Muscle of arm (tissue), 14 donors: ENCODE measurements at places on chromosomes 5 and 9. TPM values are rescaled to one million over a fixed set of nuclear protein-coding genes. Genes with fewer than 3 reads are reported as not detected.

DNA sequence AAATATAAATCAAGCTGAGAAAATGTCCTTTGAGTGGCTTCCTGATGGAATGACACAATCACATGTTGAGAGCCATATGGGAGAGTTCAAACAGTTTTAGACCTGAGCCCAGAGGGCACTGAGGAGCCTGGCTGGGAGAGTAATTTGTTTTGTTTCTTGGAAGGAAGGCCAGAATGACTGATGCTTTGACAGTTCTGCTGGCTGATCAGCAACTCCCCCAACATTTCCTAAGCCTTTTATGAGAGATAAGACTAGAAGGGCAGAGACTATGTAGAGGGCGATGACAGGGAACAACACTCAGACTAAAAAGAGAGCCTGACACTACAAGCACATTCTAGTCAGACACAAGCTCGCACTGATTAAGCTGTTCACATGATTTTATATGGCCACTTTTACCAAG, 169.2 kb downstream of the COX7C start:
- DNase-seq = no peak

DNA sequence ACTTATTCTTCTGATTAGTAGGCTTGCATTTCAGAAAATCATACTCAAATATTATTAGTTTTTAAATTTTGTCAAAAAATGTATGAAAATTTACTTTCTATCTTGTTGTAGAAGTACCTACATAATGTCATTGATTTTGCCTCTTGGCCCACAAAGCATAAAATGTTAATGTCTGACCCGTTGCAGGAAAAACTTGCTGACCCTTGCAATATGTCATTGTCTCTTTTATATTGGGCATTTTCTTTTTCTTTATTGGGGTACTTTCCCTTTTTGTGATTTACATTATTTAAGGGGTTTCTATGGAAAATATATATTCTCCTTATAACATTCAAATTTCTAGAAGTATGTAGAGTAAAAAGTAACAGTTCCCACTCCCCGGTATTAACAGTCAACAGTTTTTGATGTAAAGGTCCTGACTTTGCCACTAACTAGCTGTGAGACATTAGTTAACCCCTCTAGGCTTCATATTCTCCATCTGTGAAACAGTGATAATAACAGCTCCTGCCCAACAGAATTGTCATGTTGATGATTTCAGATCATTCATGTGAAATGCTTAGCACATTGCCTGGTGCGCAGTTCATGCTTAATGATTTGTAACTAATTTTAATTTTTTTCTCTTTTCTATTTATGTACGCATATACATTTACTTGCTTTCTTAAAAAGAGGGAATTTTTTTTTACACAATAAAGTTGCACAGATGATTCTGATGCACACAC, 243.2 kb downstream of the ARHGAP26 start:
- DNase-seq = no peak

GRCh38 chr9:35285731-35286130, 123.9 kb downstream of the UNC13B start:
- no peak for DNase-seq

OR1Q1 gene
- not detected for polyA plus RNA-seq

ZDHHC11 gene
- polyA plus RNA-seq = 10.0 TPM
